ENCODE measurements at places on chromosomes 16 and 17.

GRCh38 chr17:17702449-17703139, 21.3 kb downstream of the RAI1 start:
- DNase-seq = no peak

- DNase-seq = peak; percentile 78
Observed at GRCh38 chr17:44865231-44865660, 17.6 kb downstream of the HIGD1B start.

- DNase-seq = no peak
Observed at GRCh38 chr17:867896-868489, 85.8 kb downstream of the MRM3 start.

GRCh38 chr17:82012640-82013295, 9.9 kb downstream of the CENPX start:
- no peak for DNase-seq

GRCh38 chr17:45364531-45365390, 47.9 kb upstream of the MAP3K14 start:
- DNase-seq = no peak

DNA sequence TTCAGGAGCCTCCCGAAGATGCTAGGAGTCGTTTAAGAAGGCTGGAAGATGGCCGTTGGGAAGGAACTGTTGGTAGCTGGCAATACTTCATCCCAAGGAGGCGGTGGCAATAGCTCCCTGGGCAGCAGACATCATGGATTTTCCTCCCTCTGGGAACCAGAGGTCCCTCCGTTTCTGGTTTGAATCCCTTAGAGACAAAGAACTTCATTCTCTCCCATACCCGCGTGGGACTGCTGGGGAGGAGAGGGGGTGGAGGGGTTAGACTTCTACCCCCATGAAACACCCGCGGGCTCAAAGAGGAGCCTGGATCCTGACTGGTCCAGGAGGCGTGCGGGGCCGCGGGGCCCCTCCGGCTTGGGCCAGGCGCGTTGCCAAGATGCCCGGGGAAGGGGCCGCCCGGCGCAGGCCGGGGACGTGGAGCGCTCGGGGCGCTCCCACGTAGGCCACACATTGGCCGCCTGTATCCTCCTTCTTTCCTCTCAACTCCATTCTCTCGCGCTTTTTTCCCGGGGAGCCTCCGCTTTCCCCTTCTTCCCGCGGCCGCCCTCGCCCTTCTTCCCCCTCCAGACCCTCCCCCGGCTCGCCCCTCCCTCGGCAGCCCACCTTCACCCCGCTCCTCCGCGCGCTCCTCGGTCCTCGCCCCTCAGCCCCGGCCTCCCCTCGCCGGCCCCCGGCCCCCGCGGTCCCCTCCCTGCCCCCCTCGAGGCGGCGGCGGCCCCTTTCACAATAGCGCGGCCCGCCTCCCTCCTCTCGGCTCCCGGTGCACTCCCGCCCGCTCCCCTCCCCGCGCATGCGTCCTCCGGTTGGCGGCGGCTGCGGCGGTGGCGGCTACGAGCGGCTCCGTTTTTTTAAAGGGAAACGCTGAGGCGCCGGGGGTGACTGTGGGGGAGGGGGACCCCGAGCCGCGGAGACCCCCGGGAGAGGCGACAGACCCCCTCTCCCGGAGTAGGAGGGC, at the start of gene MSL1:
Gene MSL1 (plus strand): TSS at position 791 of the 955 bp plus-strand sequence. CDS start 642 bp downstream, outside the sequence.
- DNase-seq = peak; percentile 85

- no peak for DNase-seq
Observed at GRCh38 chr17:76879691-76880090, 11.5 kb downstream of the MGAT5B start.

DNA sequence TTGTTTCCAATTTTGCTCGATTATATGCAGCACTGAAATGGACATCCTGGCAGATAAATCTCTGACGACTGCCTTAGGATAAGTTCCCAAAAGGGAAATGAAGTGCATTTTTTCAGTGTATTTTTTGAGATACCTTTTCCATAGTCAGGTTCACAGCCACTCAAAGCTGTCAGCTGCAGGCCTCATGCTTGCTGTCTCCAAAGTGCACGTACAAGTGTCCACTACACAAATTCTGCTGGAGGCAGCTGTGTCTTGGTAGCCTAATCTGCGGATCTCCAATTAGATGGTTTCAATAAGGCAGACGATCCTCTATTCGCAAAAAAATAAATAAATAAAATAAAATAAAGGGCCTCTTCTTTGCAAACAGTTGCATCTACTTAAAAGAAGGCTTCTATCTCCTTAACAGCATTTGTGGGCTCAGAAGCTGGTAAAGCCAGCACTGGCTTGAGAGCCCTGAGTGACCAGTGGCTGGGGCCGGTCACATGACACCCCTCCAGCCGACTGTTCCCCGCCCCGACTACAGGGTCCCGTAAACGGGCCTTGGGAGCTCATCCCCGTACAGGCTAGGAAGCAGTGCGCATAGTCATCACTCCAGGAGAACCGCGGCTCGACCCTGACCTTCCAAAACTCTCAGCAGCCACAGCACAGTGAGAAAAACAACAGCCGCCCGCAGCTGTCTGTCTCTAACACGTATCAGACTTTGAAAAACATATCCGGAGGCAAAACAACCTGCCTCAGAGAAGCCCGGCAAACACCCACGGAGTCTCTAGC, 18.8 kb downstream of the RPH3AL start:
- DNase-seq = no peak

DNA sequence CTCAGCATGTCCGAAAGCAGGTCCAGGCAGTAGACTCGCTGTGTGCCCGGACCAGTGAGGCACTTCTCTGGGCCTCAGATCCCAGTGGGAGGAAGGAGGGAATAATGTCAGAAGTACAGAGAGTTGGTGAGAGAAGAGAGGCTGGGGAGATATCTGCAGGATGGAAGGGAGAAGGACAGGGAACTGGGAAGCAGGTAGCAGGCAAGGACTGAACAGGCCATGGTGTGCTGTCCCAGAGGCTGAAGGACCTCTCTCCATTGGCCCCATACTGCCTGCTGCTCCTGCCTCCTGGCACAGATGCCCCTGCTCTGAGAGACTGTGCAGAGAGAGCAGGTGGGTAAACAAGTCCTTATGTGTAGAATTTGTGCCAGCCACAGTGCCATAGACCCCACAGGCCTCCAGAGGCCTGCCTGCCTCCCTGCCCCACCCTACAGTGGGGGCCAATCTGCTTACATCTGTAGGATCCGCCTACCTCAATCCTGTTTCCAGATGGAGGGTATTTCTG, 34.2 kb upstream of the CRHR1 start:
- no peak for DNase-seq

DNA sequence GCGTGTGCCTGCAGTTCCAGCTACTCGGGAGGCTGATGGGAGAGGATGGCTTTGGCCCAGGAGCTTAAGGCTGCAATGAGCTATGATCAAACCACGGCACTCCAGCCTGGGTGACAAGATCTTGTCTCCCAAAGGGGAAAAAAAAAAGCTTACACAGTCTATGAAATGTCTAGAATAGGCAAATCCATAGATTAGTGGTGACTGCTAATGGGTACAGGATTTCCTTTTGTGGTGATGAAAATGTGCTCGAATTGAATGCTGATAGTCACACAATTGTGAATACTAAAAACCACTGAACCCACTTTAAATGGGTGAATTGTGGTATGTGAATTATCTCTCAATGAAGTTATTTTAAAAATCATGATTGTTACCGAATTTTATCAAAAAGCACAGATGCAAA, 14.9 kb downstream of the USP7 start:
- no peak for DNase-seq

- DNase-seq = no peak
Observed at GRCh38 chr17:3887804-3888203, 5.0 kb downstream of the CAMKK1 start.

GRCh38 chr17:15978606-15979005, 20.9 kb downstream of the ZSWIM7 start:
- no peak for DNase-seq

- DNase-seq = no peak
Observed at GRCh38 chr17:78718575-78719208, 63.4 kb downstream of the CYTH1 start.

Data from activated naive CD4-positive, alpha-beta T cell treated with anti-CD3 and anti-CD28 coated beads, Interleukin-2, amount 50 U/mL, for 72 hours (primary cell).